ENCODE measurements at places on chromosomes 6 and 20. TPM values are rescaled to one million over a fixed set of nuclear protein-coding genes. Genes with fewer than 3 reads are reported as not detected.

The GGTLC1 gene
- total RNA-seq, result not detected

The NECAB3 gene
- total RNA-seq, result 11.6 TPM

The DDX43 gene
- not detected for total RNA-seq

The UNC5CL gene
- 0.76 TPM for total RNA-seq

The SAPCD1 gene
- total RNA-seq, result 3.0 TPM

The GLP1R gene
- not detected for total RNA-seq

The FLRT3 gene
- 1.9 TPM for total RNA-seq

The RIPOR2 gene
- 0.73 TPM for total RNA-seq

The HEY2 gene
- total RNA-seq, result 0.06 TPM

The TPMT gene
- total RNA-seq, result 6.0 TPM

The MROH8 gene
- 1.3 TPM for total RNA-seq

The HSF2 gene
- total RNA-seq, result 6.5 TPM

The ZBTB12 gene
- 3.9 TPM for total RNA-seq

The ZNF831 gene
- not detected for total RNA-seq

The BTN1A1 gene
- not detected for total RNA-seq

The PCK1 gene
- 0.06 TPM for total RNA-seq

The TP53TG5 gene
- total RNA-seq, result not detected

The ACTL10 gene
- not detected for total RNA-seq

The GTF3C6 gene
- total RNA-seq, result 103 TPM

The RBBP8NL gene
- total RNA-seq, result 1.3 TPM

The HLA-DRA gene
- not detected for total RNA-seq

The BHLHE23 gene
- not detected for total RNA-seq

The NCOA6 gene
- 19.0 TPM for total RNA-seq

The TMEM14A gene
- total RNA-seq, result 40.0 TPM

The MOCS1 gene
- total RNA-seq, result 2.1 TPM

The NDRG3 gene
- total RNA-seq, result 23.6 TPM

The MCCD1 gene
- total RNA-seq, result not detected

The LRRN4 gene
- not detected for total RNA-seq

The TSBP1 gene
- total RNA-seq, result not detected

The TRIM10 gene
- total RNA-seq, result not detected
